Gastrocnemius medialis (tissue), 4 donors: ENCODE measurements at places on chromosomes 1 and 21. TPM values are rescaled to one million over a fixed set of nuclear protein-coding genes. Genes with fewer than 3 reads are reported as not detected.

GRCh38 chr1:215076322-215076721 is 6.2 kb upstream of the KCNK2 start:
- H3K27ac ChIP-seq, result no peak overlapping the region
- H3K36me3 ChIP-seq, result no peaks in the 10 kb centered on the region
- no peak overlapping the region for H3K4me3 ChIP-seq
- H3K27me3 ChIP-seq, result no peaks in the 10 kb centered on the region

DNA sequence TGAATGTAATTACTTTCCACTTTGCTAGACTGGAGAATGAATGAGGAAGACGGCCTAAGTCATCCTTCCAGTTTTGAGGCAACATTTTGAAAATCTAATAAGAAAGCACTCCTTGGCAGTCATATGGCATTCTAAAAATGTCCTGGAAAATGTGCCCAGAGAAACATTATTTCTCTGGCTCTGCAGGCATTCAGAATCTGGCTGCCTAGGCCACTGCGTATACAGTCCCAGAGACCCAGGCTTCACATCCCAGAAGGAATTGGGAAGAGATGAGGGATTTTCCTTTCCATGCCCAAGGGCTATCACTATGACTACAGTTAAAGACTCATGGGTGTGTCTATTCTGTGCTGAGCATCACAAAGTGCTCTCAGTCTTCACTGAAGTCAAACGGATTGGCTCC is 92.9 kb downstream of the BEND5 start:
- H3K27ac ChIP-seq, result no peak overlapping the region
- H3K27me3 ChIP-seq, result no peaks in the 10 kb centered on the region
- H3K4me3 ChIP-seq, result no peak overlapping the region
- no peak for DNase-seq

- H3K27ac ChIP-seq, result no peak overlapping the region
- DNase-seq, result no peak
- H3K4me3 ChIP-seq, result no peak overlapping the region
- no peaks in the 10 kb centered on the region for H3K27me3 ChIP-seq
These were observed 51.0 kb downstream of the PSMG1 start for GRCh38 chr21:39132248-39132647.

- no peak for DNase-seq
- H3K27ac ChIP-seq, result no peak overlapping the region
- peaks cover 3% of the 10 kb centered on the region for H3K4me1 ChIP-seq
- H3K36me3 ChIP-seq, result no peaks in the 10 kb centered on the region
These were observed 354.6 kb downstream of the SEC16B start for GRCh38 chr1:177615251-177615650.

- no peak overlapping the region for H3K27ac ChIP-seq
- no peaks in the 10 kb centered on the region for H3K4me1 ChIP-seq
- H3K27me3 ChIP-seq, result no peaks in the 10 kb centered on the region
- H3K36me3 ChIP-seq, result no peaks in the 10 kb centered on the region
These were observed 23.8 kb upstream of the KCNA10 start for GRCh38 chr1:110542725-110543124.

GRCh38 chr1:240074422-240074821 is 17.3 kb upstream of the FMN2 start:
- no peak overlapping the region for H3K27ac ChIP-seq
- no peaks in the 10 kb centered on the region for H3K36me3 ChIP-seq
- H3K4me1 ChIP-seq, result no peaks in the 10 kb centered on the region
- H3K4me3 ChIP-seq, result no peak overlapping the region
- DNase-seq, result no peak

GRCh38 chr1:212613440-212614335 is 5.1 kb downstream of the ATF3 start:
- no peaks in the 10 kb centered on the region for H3K4me1 ChIP-seq
- DNase-seq, result no peak
- H3K36me3 ChIP-seq, result peaks cover 41% of the 10 kb centered on the region
- no peak overlapping the region for H3K4me3 ChIP-seq
- H3K27ac ChIP-seq, result no peak overlapping the region

GRCh38 chr1:236762410-236762809 is 32.7 kb upstream of the MTR start:
- no peaks in the 10 kb centered on the region for H3K27me3 ChIP-seq
- H3K27ac ChIP-seq, result no peak overlapping the region
- H3K36me3 ChIP-seq, result peaks cover 4% of the 10 kb centered on the region
- H3K4me1 ChIP-seq, result no peaks in the 10 kb centered on the region

GRCh38 chr1:153611356-153611755 is 1.6 kb downstream of the S100A16 start:
- H3K27me3 ChIP-seq, result no peaks in the 10 kb centered on the region
- H3K4me3 ChIP-seq, result no peak overlapping the region
- no peak for DNase-seq
- peak overlapping the region; percentile 82 for H3K27ac ChIP-seq
- peaks cover 25% of the 10 kb centered on the region for H3K4me1 ChIP-seq
- peaks cover 14% of the 10 kb centered on the region for H3K36me3 ChIP-seq

GRCh38 chr1:93681989-93682412 is 364 bp upstream of the BCAR3 start:
- peaks cover 16% of the 10 kb centered on the region for H3K4me1 ChIP-seq
- no peaks in the 10 kb centered on the region for H3K36me3 ChIP-seq
- no peak for DNase-seq
- H3K27me3 ChIP-seq, result no peaks in the 10 kb centered on the region

DNA sequence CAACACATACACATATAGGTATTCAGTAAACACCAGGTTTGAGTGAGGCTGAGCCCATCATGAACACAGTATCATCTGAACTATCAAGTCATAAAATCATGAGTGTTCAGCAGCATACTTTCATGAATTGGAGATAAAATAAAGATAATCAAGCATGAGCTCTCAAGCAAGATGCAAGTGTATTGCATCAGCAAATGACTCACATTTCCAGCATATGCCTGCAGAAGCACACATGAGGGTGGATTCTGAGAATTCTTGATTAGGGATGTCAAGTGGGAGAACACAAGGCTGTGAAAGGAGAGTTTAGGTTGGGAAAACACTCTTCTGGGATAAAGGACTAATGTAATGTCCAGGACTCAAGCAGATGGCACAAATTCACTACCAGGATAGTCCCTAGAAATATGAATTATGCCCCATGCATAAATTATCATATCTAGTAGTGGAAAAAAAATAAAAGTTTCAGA is 299.2 kb downstream of the SRGAP2C start:
- no peaks in the 10 kb centered on the region for H3K36me3 ChIP-seq
- no peak for DNase-seq
- H3K27me3 ChIP-seq, result no peaks in the 10 kb centered on the region
- no peaks in the 10 kb centered on the region for H3K4me1 ChIP-seq

DNA sequence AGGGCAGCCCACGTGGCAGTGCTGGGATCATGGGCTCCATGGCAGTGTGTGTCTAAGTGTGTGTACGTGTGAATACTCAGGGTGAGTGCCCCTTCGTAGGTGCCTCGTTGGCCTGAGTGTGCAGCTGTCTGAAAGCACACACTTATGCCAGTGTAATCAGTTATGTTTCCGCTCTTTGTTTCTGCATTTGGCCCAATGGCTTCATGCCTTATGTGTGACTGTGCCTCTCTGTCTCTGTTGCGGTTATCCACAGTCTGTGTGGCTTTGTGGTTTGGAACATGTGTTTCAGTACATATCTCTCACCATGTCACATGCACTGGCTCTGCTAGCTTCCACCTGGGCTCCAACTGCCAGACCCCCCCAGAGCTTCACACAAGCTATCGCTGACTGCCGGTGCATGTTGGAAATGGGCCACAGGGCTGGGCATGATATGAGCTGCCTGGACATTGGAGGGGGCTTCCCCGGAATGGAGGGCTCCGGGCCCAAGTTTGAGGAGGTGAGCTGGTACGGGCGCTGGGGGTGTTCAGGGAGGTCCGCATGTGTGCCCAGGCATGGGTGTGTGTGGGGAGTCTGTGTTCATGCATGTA is 70.3 kb upstream of the TINAGL1 start:
- no peaks in the 10 kb centered on the region for H3K4me1 ChIP-seq
- no peaks in the 10 kb centered on the region for H3K36me3 ChIP-seq
- no peaks in the 10 kb centered on the region for H3K27me3 ChIP-seq
- no peak for DNase-seq
- no peak overlapping the region for H3K27ac ChIP-seq

- no peaks in the 10 kb centered on the region for H3K27me3 ChIP-seq
- H3K27ac ChIP-seq, result no peak overlapping the region
- H3K4me3 ChIP-seq, result no peak overlapping the region
- DNase-seq, result no peak
- no peaks in the 10 kb centered on the region for H3K4me1 ChIP-seq
These were observed 117.9 kb upstream of the NRIP1 start for GRCh38 chr21:15182731-15183130.

GRCh38 chr1:236541710-236542109 is 17.9 kb downstream of the LGALS8 start:
- no peak for DNase-seq
- H3K36me3 ChIP-seq, result peaks cover 80% of the 10 kb centered on the region
- H3K4me3 ChIP-seq, result no peak overlapping the region

- H3K4me3 ChIP-seq, result no peak overlapping the region
- H3K36me3 ChIP-seq, result no peaks in the 10 kb centered on the region
- no peak for DNase-seq
- H3K27ac ChIP-seq, result no peak overlapping the region
- H3K27me3 ChIP-seq, result no peaks in the 10 kb centered on the region
- H3K4me1 ChIP-seq, result no peaks in the 10 kb centered on the region
These were observed 257.5 kb upstream of the PTBP2 start for GRCh38 chr1:96464066-96464465.

GRCh38 chr21:35048706-35049617 is at the start of gene RUNX1:
Gene RUNX1, minus strand, starts transcription at chr21:35049302.
- peak; percentile 24 for DNase-seq
- peak within 1 kb of the TSS; percentile 58 for H3K4me3 ChIP-seq
- H3K27ac ChIP-seq, result peak within 1 kb of the TSS; percentile 85
- H3K36me3 ChIP-seq, result no peaks in the 10 kb centered on the region

GRCh38 chr1:159798893-159799292 is 3.3 kb upstream of the FCRL6 start:
- no peak overlapping the region for H3K4me3 ChIP-seq
- no peak overlapping the region for H3K27ac ChIP-seq
- H3K36me3 ChIP-seq, result no peaks in the 10 kb centered on the region
- H3K27me3 ChIP-seq, result no peaks in the 10 kb centered on the region
- DNase-seq, result peak; percentile 40

DNA sequence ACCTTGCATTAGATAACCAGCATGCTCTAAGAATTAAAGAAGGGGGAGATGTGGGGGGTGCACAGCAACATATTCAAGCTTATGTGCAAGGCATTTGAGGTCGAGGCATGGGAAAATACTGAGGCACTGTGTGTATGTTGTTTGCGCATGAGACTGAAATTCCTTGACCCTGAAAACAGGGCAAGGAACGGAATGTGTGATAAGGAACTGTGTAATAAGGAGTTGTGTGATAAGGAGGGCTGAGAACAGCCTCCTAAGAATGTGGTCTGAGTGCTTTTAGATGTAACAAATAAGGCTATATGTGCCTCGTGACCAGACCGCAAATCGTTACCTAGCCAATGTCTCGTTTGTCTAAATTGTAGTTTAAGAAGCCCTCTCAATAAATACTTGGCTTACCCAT is 26.5 kb upstream of the ITLN1 start:
- H3K27ac ChIP-seq, result no peak overlapping the region
- H3K27me3 ChIP-seq, result no peaks in the 10 kb centered on the region
- no peak overlapping the region for H3K4me3 ChIP-seq
- no peaks in the 10 kb centered on the region for H3K4me1 ChIP-seq

- peaks cover 4% of the 10 kb centered on the region for H3K4me1 ChIP-seq
- DNase-seq, result no peak
- H3K27me3 ChIP-seq, result peaks cover 39% of the 10 kb centered on the region
These were observed 2.3 kb downstream of the COL9A2 start for GRCh38 chr1:40314721-40315238.

GRCh38 chr1:204431310-204432184 is 19.9 kb upstream of the PPP1R15B start:
- H3K27ac ChIP-seq, result peak overlapping the region; percentile 89
- no peaks in the 10 kb centered on the region for H3K36me3 ChIP-seq
- no peak overlapping the region for H3K4me3 ChIP-seq
- no peaks in the 10 kb centered on the region for H3K27me3 ChIP-seq
- H3K4me1 ChIP-seq, result peaks cover 9% of the 10 kb centered on the region
- peak; percentile 57 for DNase-seq

GRCh38 chr1:53316766-53317581 is 10.9 kb downstream of the LRP8 start:
- no peak overlapping the region for H3K27ac ChIP-seq
- no peaks in the 10 kb centered on the region for H3K27me3 ChIP-seq
- H3K36me3 ChIP-seq, result no peaks in the 10 kb centered on the region
- H3K4me3 ChIP-seq, result no peak overlapping the region

- H3K4me3 ChIP-seq, result peak overlapping the region; percentile 53
- H3K4me1 ChIP-seq, result peaks cover 15% of the 10 kb centered on the region
- no peak overlapping the region for H3K27ac ChIP-seq
- no peaks in the 10 kb centered on the region for H3K27me3 ChIP-seq
- no peaks in the 10 kb centered on the region for H3K36me3 ChIP-seq
- DNase-seq, result peak; percentile 22
These were observed 51.2 kb upstream of the SYNC start for GRCh38 chr1:32753532-32754316.

DNA sequence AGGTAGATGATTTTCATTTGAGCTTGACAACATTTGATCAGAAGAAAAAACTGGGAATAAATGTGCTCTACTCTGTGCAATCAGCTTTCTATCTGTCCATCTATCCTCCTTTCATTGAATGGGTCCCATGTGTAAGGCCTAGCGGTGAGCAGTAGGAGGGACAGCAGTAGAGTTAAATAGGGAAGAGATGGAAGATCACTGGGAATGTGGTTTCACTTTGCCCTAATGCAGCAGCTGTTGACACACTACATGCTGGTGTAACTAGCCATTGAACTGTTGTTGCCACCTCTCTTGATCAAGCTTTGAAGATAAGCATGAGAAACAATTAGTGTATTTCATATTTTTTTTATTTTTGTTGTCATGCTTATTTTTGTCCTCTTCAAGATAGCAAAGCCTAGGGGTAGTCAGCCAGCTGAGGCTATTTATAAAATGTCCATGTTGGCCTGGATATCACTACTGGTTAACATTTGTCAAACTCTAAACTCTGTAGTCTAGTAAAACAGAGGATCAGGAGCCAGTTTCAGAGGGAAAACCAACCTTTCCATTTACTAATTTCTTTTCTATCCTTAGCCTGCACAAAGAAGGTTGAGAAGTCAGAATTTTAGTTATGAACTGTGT is 41.9 kb downstream of the CACNA1E start:
- H3K27me3 ChIP-seq, result no peaks in the 10 kb centered on the region
- H3K4me1 ChIP-seq, result no peaks in the 10 kb centered on the region
- no peak for DNase-seq

LDLRAD2 gene
- total RNA-seq, result not detected

UBL4B gene
- total RNA-seq, result not detected

TMEM200B gene
- total RNA-seq, result 0.92 TPM

BEND5 gene
- 1.4 TPM for total RNA-seq

LDLRAD1 gene
- not detected for total RNA-seq

WNT2B gene
- 0.49 TPM for total RNA-seq

MARCKSL1 gene
- total RNA-seq, result 2.2 TPM

CNTN2 gene
- not detected for total RNA-seq

LHX8 gene
- total RNA-seq, result not detected

LCE1E gene
- total RNA-seq, result not detected

CITED4 gene
- 15.9 TPM for total RNA-seq

INAVA gene
- not detected for total RNA-seq

TRNP1 gene
- total RNA-seq, result 1.8 TPM

PLD5 gene
- total RNA-seq, result 0.04 TPM

TTLL10 gene
- not detected for total RNA-seq

FAM163A gene
- not detected for total RNA-seq

CD164L2 gene
- not detected for total RNA-seq

OR10J1 gene
- not detected for total RNA-seq

SYTL1 gene
- total RNA-seq, result not detected

ANGPTL3 gene
- 0.33 TPM for total RNA-seq

RHCE gene
- not detected for total RNA-seq
